NCI-H1092 (cell line): ENCODE measurements at places on chromosomes 12 and 14.

GRCh38 chr14:101018561-101019290 lies 115.2 kb upstream of the RTL1 start:
- no peak for DNase-seq

- DNase-seq, result no peak
These were observed 165.4 kb upstream of the CPNE8 start for GRCh38 chr12:39070775-39071174.

DNA sequence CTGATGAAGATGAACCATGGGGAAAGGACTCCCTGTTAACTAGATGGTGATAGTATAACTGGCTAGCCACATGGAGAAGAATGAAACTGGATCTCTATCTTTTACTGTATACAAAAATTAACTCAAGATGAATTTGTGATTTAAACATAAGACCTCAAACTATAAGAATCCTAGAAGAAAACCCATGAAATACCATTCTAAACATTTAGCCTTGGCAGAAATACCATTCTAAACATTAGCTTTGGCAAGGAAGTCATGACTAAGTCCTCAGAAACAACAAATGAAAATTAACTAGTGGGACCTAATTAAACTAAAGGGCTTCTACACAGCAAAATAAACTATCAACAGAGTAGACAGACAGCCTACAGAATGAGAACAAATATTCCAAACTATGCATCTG lies 28.4 kb upstream of the NOVA1 start:
- DNase-seq, result no peak

DNA sequence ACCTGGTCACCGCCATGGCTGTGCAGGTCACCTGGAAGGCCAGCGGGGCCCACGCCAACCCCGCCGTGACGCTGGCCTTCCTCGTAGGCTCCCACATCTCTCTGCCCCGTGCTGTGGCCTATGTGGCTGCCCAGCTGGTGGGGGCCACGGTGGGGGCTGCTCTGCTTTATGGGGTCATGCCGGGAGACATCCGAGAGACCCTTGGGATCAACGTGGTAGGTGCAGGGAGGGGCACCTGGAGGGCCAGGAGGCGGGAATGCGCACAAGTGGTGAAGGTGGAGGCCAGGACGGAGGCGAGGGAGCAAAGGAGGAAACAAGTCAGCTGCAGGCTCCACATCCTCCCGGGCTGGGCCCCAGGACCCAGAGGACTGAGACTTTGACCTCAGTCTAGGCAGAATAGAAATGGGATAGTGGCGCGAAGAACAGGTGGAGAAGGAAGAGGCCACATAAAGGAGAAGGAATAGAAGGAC lies 649 bp downstream of the AQP6 start:
- no peak for DNase-seq

- DNase-seq, result peak; percentile 57
These were observed 371.1 kb downstream of the SEC23A start for GRCh38 chr14:38731962-38732361.

DNA sequence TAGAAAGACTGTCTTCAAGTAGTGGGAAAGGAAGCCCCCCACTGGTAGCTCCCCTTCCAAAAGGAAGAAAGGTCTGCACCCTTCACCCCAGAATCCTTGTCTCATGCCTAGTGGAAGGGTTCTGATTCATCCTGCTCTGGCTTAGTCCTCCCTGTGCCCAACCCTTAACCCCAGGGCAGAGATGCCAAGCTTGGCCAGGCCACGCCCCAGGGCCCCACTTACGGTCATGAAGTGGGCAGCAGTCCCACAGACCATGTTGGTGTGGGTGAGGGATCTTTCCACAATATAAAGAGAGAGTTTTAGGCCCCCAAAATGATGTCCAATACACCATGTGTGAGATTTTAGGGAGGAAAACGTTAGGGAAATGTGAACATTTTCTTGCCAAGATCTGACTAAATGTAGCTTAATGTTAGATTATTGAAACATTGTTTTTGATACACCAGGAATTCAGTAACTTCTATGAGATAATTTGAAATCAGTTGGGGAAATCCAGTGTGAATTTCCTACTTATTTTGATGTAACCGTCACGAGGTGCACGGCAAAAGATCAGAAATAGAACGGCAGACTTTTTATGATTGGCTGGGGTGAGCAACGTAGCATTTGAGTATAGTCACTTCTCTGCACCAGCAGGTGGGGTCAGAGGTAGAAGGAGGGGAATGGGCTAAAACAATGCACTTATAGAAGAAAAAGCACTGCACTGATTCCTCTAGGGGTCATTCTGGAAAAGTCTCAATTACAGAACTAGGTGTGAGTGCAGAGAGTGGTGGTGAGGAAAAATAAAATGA lies 8.2 kb upstream of the SSPN start:
- DNase-seq, result no peak

DNA sequence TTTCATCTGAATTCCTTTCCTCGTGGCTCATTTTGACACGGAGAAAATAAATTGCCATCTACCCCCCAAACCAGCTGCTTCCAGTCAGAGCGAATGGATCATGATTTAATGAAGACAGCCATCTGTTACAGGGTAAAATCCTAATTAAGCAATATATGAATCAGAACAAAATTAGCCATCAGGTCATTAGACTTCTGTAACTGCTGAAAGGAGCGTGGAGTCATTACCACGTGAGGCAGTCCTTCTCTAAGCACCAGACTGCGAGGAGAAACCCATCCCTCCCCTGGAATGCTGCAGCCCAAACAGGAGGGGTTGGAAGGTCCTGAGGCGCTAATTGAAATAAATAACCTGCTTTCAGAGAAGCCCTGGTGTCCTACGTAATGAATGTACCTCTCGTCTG lies 51.1 kb upstream of the TCL1A start:
- no peak for DNase-seq

DNA sequence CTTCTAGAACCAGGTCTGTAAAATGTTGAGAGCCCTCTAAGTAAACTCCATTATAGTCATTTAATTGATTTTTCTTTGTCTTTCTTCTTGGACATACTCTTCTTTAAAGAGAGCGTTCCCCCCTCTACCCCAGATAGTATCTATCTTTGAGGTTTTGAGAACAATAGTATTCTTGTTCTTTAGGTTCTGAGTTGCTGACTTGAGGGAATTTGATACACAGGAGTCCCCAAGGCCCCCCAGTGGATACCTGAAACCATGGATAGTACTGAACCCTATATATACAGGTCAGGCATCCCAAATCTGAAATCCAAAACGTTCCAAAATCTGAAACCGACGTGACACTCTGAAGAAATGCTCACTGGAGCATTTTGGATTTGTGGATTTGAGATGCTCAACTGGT lies 65.5 kb downstream of the FUT8 start:
- no peak for DNase-seq
